Mammary epithelial cell (primary cell): ENCODE measurements at places on chromosomes 13 and 19. TPM values are rescaled to one million over a fixed set of nuclear protein-coding genes. Genes with fewer than 3 reads are reported as not detected.

- peak; percentile 62 for DNase-seq
Measured at GRCh38 chr19:2475018-2475701, 767 bp upstream of the GADD45B start.

GRCh38 chr13:111203736-111204389, 88.8 kb downstream of the ARHGEF7 start:
- DNase-seq: no peak

DNA sequence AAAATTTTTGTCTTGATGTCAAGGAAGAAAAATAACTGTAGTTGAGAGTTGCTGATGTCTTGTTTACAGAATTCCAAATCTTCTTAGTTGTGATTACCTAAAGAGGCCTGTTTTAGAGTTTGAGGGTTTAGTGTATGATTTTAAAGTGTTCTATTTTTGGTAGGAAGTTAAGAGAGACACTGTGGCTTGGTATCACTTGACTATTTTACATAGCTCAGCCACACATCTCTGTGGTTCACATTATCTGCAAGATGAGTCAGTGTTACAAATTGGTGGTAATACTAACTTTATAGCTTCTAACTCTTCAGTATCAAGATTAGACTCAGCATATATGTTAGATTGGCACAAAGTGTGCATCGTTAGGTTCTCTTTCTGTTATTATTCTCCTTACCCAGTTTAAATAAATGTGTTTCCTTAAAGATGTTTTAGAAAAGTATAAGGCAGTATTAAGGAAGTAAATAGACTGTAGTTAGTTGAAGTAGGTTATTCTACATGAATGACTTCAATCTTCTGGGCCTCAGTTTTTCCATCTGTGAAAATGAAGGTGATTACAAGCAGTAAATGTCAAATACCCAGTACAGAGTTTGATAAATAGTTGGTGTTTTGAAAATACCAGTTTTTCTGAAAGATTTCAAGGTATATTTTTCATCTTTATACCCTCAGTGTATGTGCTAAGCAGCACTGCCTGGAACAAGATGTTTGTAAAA, 33.4 kb downstream of the COG6 start:
- no peak for DNase-seq

GRCh38 chr13:94435604-94436226, 43.8 kb downstream of the DCT start:
- peak; percentile 28 for DNase-seq

DNA sequence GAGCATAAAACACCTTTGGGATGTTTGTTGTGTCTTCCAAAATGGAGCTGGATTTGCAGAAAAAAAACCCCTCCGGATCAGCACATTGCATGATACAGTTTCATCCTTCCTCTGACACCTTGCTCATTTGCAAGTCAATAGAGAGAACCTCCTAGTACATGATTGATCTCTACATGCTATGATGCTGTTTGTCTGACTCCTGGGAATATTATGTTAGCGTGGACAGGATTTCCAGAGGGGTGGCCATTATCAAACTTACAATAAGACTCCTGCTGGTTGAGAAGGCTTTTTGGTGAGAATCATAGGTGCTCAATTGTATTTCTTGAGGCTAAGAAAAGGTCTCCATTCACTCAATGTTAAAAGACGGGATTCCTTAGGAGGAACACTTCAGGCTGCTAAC, 75.9 kb upstream of the SCEL start:
- DNase-seq: no peak

DNA sequence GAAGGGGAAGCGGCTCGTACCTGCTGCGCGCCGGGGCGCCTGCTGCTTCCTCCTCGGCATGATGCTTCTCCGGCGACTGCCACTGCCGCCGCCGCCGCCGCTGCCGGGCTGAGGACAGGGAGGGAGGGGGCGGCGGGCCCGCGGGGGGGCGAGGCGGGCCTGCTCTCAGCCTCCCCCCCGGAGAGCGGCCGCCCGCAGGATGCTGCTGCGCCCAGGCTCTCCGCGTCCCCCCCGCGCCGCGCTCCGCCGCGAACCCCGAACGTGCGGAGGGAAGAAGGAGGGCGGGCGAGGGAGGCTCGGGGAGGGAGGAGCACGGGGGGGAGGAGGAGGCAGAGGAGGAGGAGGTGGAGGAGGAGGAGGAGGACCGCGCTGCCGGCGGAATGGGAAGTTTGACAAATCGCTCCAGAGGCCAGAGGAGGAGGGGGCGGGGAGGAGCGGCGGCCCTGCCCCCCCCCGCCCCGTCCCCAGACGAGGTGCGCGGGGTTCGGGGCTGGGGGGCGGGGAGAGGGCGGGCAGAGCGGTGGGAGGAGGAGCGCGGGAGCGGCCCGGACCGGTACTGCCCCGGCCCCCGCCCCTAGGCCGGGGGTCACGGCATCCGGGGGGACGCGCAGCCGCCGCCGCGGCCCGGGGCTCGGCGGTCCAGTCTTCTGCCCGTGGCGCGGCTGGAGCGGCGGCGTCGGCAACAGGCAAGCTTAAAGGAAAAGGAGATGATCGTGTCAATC, at the start of gene TSHZ3:
Gene TSHZ3, minus strand, starts transcription at position 277 of the 722 bp plus-strand sequence. Its CDS starts 217 bp downstream, at position 60.
- DNase-seq: peak; percentile 84

- peak; percentile 62 for DNase-seq
Measured at GRCh38 chr13:20400774-20401173, 124.9 kb downstream of the CRYL1 start.

DNA sequence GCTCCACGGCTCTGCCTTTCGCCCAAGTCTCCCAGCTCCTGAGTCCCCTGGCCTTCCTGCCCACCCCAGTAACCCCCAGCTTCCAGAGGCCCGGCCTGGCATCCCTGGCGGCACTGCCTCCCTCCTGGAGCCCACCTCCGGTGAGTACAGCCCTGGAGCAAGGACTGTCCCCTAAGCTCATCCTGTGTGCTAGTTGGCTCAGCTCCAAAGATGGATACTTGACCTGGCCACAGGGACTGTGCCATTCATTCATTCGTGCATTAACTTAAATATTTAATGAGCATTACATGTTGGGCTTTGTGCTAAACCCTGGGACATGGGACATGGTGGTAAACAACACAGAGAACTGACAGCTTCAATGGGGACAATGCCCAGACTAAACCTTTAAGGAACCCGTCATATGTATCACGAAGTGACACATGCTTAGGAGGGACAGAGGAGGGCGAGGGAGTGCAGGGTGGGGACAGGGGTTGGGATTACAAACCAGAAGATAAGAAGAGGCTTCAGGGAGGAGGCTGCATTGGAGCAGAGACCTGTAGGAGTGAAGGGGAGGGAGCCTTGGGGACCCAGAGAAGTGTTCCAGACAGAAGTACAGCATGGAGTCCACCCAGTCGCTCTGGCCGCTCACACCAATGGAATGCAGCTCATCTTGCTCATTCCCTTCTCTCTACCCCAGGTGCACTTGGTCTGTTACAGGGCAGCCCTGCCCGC, 6.9 kb upstream of the OVOL3 start:
- peak; percentile 22 for DNase-seq

DNA sequence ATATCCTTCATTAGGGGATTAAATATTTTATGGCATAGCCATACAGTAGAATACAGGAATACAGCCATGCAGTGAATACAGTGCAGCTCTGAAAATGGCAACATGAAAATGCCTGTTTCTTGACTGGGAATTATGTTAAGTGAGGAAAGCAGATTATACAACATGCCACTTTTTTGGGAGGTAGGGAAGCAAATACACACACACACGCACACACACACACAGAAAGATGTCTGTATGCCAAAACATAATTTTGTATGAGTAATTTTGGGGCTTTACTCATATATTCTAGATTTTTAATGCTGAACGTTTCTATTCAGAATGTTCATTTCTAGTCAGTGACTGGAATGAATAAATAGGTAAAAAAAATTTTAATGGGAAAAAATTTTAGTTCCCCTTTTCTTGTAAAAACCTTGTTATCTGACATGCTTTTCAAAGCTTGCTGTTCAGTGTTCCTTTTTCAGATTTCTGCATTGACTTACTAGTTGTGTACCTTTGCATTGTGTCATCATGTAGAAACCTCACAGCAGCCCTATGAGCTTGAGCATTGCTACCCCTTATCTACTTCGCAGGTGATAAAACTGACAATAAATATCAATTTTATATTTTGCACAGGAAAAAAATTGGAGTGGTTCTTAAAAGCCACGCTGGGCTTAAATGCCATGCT, 7.8 kb downstream of the GPR183 start:
- DNase-seq: no peak

GRCh38 chr13:73465617-73465971, 406.8 kb downstream of the KLF5 start:
- peak; percentile 96 for DNase-seq

- DNase-seq: peak; percentile 47
Measured at GRCh38 chr13:28037399-28037798, 48.9 kb upstream of the URAD start.

GRCh38 chr19:42143341-42144234, 11.3 kb upstream of the POU2F2 start:
- peak; percentile 24 for DNase-seq

- DNase-seq: no peak
Measured at GRCh38 chr13:71964491-71965100, 97.6 kb upstream of the DACH1 start.

DNA sequence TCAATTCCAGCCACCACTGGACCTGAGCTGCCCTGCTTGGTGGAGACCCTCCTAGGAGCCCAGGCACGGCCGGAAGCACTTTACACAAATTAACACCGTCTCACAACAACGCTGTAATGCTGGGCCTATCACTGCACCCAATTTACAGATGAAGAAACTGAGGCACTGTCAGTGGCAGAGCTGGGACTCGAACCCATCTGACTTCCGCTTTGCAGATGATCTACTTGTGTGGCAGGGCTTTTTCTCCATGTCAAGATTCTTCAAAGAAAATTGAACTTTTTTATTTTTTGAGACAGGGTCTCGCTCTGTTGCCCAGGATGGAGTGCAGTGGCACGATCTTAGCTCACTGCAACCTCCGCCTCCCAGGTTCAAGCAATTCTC, 33.8 kb downstream of the ZFR2 start:
- DNase-seq: no peak

- no peak for DNase-seq
Measured at GRCh38 chr13:25908366-25908765, 143.4 kb downstream of the SHISA2 start.

DNA sequence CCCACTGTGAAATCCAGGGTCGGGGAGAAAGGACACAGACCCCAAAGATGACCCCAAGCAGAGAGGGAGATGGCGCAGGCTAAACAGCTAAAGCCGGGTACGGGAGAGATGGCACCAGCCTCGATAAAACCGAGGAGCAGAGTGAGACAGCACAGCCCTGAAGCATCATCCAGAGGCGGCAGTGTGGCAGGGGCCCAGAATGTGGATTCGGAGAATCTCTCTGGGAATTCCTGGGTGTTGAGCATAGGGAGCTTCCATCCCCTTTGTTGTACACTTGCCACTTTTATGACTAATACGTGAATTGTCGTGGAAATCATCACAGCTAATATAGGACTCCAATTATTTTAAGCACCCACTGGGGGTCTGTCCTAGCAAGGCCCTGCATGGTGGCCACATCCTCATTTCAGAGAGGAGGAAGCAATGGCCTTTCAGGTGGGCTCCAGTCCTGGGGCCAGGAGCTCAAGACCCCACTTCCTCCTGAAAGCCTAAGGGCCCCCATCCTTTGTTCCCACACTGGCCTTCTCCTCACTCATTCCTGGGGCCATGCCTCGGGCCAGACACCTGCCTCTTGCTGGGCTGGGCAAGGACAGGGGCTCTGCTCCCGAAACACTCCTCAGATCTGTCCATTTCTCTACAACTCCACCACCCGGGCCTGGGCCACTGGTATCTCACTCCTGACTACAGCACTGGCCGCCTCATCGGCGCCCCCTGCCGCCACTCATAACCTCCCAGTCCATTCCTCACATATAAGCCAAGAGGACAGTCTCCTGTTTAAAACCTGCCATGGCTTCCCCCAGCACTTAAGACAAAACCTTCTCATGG, 29.3 kb upstream of the ATP1A3 start:
- DNase-seq: no peak

DNA sequence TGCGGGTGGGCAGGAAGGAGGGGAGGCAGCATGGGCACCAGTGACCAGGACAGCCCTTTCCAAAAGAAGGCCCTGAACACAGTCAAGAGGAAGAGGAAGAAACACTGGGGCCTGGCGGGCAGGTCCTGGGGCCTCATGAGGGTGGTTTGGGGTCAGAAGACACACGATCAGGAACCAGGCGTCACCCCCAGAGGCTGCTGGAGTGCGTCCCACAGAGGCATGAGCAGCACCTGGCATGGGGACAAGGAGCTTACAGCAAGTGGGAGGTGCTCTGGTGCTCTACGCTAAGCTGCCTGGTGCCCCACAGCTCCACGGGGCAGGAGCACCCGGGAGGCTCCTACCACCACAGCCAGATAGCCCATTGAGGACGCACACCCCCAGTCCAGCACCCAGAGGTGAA, 20.0 kb downstream of the ELL start:
- DNase-seq: no peak

Gene ZNF865
- total RNA-seq: 6.8 and 8.8 TPM in 2 replicates

Gene SIGLEC6
- total RNA-seq: not detected

Gene NRTN
- total RNA-seq: not detected in 2 replicates

Gene ANKLE1
- total RNA-seq: 0.37 and 0.47 TPM in 2 replicates

Gene KLK3
- total RNA-seq: not detected

Gene ZNF541
- not detected for total RNA-seq

Gene OXGR1
- total RNA-seq: not detected

Gene GAPDHS
- not detected in 2 replicates for total RNA-seq

Gene ZNF625
- total RNA-seq: 11.7 TPM
